ENCODE measurements at places on chromosomes 3 and 15.

DNA sequence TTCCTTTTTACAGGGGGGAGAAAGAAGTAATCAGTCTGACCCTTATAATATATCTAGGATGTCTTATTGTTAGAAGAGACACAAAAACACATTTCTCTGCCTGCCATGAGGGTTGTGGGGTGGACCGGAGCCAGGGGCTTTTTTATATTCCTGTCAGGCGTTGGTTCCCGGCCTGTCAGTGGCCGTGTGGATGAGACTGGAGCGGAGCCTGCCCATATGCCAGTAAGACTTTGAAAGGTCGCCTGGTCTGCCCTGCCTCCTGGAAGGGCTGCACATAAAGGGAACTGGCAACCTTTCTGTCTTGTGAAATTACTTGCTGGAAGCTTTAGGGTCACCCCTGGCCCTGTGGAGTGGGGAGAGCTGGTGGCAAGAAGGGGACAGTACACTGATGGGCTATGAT is 34.7 kb downstream of the MAP3K13 start:
- no peak for DNase-seq

GRCh38 chr3:152026033-152026556 is 152.7 kb downstream of the SUCNR1 start:
- no peak for DNase-seq

DNA sequence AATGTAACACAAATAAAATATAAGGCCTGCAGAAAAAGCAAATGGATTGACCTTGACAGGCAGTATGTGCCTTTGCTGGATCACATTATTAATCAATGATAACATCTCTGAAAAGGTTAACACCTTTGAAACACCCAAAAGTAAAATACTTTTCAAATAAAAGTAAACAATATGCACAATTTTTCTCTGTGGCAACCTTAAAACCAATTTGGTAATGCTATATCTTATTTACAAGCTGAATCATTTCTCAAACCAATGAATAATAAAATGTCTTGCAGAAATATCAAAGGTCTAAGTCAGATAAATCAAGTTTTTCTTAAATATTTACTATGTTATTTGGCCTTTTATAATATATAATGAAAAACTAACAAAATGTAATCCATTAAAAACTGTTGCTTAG is 1018.7 kb downstream of the ROBO1 start:
- DNase-seq: no peak

- DNase-seq: no peak
These were observed 31.3 kb upstream of the TMEM115 start for GRCh38 chr3:50390508-50391224.

DNA sequence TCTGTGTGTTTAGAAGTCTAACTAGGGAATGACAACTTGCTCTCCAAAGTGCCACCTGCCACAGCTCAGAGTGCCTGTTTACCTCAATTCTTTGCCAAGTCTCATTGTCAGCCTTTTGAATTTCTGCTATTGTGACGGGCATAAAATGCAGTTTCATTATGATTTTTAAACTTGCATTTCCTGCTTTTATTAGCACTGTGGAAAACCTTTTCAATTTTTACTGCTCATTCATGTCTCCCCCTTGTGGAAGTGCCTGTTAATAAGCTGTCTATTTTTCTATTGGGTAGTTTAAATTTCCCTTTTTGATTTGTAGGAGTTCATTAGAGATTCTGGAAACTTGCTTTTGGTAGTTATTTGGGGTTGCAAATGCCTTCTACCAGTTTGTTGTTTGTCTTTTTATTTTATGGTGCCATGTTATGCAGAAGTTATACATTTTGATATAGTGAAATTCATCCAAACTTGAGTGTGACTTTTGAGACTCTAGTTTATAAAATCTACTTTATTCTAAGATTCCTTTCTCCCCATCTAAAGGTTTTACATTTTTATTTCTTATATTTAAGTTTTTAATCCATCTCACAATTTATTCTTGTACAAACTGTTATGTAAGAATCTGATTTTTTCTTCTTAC is 53.9 kb upstream of the FRMD4B start:
- DNase-seq: no peak
